ENCODE measurements at places on chromosomes 13 and 19.

- DNase-seq = no peak
These were observed 62.0 kb upstream of the EDNRB start for GRCh38 chr13:77980592-77980991.

DNA sequence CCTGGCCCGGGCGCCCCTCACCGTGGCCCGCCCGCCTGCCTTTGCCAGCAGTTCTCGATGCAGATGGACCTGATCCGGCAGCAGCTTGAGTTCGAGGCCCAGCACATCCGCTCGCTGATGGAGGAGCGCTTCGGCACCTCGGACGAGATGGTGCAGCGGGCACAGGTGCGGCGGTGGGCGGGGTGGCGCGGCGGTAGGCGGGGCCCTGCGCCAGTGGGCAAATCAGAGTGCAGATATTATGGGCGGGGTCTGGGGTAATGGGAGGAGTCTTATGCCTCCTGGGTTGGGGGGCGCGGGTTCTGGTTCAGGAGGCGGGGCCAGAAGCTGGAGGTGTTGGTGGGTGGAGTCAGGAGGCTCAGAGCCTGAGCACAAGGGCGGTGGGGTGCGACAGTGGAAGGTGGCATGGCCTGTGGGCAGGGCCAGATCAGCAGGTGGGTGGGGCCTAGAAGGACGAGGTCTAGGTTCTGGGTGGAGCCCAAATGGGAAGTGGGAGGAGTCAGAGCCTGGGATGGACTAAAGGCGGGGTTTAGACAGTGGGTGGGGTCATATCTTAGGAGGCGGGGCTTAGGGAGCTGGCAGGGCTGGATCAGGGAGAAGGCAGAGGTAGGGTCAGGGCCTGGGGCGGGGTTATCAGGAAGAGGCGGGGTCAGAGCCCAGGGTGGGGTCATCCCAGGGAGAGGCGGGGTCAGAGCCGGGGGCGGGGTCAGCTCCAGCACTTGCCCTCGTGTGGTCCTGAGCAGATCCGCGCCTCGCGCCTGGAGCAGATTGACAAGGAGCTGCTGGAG lies 5.6 kb downstream of the APC2 start:
- DNase-seq = no peak

GRCh38 chr13:24784319-24784718 lies 20.4 kb downstream of the RNF17 start:
- no peak for DNase-seq

DNA sequence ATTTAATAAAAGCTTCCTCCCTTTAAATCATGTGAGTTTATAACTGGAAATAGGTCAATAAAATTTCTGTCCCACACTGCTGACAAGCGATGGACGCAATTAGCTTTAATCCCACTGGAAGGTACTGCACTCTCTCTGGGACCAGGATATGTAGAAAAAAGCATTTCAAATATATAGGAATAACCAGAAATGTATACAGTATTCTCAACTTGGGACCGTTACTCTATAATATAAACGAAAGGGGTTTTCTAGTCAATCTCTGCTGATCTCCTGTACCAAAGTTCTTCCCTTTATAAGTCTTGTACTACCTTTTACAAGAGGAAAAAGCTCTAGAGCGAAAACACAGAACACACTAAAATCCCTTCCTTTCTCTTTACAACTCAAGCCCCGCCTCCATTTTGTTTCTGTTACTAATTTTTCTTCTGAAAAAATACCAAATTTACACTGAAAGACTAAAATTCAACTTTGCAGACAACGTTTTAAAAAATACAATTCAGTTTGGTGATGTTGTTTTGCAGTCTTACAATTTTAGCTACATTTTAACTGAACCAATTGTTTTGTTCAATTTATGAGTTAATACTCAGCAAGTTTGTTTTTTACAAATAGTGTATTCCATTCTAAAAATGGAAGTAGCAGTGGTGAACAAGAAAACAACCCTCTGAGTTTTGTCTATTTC lies 1.7 kb upstream of the USPL1 start:
- no peak for DNase-seq

DNA sequence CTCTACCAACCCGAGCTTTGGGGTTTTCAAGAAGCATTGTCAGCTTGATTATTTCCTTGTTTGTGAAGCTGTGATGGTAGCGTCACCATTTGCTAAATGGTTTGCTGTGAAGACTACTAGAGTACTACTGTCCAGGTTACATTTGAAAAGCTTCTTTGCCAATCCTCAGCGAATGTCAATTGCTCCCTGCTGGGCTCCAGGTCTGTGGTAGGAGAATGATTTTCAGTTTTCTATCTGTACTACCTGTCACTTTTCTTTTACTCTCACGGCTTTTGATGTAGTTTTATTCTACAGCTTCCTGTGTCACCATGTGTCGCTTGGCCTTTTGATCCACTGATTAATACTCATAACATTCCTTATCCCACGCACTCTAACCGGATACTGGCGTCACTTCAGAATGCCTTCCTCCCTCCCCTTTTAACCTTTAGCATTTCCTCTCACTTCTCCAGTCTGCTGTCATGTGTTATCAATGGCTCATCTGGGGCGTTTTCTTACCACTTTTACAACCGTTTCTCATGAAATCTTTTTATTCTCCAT lies 7.5 kb upstream of the GPR183 start:
- DNase-seq = no peak

DNA sequence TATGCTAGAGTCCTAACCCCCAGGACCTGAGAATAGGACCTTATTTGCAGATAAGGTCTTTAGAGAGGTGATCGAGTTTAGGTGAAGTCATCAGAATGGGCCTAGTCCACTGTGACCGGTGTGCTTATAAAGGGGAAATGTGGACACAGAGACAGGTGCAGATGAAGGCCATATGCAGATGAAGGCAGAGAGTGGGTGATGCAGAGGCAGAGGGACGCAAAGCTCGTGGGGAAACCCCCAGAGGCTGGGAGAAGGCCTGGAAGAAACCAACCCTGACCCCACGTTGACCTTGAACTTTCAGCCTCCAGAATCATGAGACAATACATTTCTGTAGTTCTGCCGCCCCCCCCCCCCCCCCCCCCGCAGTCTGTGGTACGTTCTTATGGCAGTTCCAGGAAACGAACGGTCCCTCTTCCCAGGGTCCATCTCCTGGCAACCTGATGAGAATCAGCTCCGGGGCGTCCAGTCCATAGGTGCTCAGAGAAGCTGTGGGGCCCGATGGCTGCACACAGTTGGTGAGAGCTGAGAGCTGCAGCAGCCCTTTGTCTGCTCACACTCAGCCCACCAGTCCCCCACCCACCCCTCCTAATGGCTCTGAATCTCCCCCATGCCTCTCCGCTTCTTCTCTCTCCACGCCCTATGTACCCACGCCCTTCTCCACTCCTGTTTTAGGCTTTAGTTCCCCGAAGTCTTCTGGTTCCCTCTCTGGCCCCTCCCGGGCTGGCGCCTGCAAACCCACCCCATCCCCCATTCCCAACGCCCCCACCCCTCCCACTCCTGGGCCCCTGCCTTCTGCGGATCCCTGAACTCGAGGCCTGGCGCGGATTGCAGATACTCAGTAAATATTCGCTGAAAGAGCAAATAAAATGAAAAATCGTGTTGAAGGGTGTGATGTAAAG lies 218.3 kb upstream of the MAB21L1 start:
- no peak for DNase-seq

- DNase-seq = no peak
These were observed 10.4 kb downstream of the EFNA2 start for GRCh38 chr19:1296078-1296477.

DNA sequence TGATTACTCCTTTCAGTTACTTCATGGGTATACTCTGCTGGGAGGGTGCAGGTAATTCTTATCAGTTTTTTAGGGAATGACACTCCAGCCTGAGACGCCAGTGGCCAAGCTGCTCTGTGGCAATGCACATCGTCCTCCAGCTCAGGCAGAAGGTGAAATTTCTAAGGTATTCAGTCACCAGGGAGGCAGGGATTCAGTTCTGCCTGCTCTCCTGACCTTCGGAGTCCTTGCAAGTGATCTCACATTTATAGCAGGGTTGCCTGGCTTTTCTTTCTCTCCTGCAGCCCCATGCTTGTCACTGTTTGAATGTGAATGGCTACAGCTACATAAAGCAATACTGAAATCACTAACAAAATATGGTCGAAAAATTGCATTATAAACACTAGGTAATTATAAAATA lies 1447.5 kb downstream of the EFNB2 start:
- DNase-seq = no peak

GRCh38 chr13:45500492-45501174 lies 35.9 kb downstream of the COG3 start:
- no peak for DNase-seq

- no peak for DNase-seq
These were observed 4.0 kb downstream of the ERF start for GRCh38 chr19:42250666-42251531.

- DNase-seq = no peak
These were observed 14.1 kb upstream of the CCNA1 start for GRCh38 chr13:36418022-36418805.

- no peak for DNase-seq
These were observed 4.1 kb upstream of the DLL3 start for GRCh38 chr19:39494661-39495060.

GRCh38 chr19:22806418-22806817 lies 22.5 kb upstream of the ZNF99 start:
- DNase-seq = no peak

DNA sequence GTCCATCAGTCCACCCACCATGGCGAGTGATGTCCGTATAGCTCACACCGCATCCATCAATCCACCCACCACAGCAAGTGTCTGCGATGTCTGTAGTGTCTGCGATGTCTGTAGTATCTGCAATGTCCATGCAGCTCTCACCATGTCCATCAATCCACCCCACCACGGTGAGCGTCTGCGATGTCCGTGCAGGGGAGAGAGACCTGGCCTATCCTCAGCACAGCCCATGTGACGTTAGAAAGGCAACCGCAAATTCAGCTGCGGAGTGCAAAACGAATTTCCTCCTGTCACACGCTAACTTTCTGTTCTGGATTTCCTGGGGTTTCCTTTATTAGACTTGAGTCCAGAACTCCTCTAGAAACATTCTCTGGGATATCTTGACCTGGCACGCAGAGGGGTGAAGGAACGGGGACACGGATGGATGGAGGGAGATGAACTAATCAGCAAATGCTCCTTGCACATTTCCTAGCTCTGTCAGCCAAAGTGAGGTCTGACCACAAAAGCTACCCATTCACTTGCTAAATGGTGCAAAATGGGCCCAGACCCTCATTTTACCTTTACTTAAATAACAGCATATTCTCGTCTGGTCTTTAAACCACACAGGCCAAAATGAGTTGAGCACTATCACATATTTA lies 18.3 kb downstream of the RASA3 start:
- peak; percentile 50 for DNase-seq

DNA sequence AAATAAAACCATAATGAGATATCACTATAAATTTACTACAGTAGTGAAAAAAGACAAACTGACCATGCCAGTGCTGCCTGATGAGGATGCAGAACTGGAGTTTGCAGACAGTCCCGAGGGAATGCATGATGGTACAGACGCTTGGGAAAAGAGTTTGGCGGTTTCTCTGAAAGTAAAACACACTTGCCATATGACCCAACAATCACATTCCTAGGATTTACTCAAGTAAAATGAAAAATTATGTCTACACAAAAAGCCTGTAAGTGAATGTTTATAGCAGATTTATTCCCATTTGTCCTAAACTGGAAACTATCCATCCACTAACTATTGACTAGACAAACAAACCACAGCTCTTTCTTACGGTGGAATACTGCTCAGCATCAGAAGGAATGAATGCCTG lies 271.0 kb downstream of the DNAJC15 start:
- DNase-seq = no peak

DNA sequence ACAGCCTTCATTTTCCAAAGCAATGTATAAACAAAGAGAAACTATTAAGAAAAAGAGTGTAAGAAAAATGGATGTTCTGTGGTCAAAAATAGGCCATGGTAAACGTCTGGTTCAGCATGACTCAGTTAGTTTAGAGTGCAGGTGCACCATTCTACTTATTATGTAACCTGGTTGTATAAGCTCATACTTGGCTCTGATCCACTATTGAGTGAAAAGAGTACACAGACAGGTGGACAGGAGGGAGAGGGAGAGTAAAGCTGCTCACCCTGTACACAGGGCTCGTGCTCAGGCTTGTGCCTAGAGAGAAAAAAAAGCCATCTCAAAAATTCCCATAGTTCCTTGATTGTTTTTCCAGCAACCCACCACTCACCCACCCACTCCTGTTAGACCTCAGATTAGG lies 85.8 kb upstream of the ZNF91 start:
- DNase-seq = no peak

- DNase-seq = no peak
These were observed 22.6 kb downstream of the CHST8 start for GRCh38 chr19:33644284-33644836.

DNA sequence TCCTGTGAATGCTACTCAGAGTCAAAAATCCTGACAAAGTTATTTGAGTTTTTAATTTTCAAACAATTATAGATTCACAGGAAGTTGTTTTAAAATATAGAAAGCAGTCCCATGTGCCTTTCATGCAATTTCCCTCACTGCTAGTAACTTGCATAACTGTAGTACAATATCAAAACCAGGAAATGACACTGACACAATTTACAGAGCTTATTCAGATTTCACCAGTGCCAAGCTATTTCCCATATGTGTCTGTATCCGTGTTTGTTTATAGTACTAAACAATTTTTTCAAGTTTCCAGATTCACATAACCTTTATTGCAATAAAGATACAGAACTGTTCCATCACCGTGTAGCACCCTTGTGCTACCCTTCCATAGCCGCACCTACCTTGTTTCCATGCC lies 934.6 kb downstream of the PCDH17 start:
- no peak for DNase-seq

DNA sequence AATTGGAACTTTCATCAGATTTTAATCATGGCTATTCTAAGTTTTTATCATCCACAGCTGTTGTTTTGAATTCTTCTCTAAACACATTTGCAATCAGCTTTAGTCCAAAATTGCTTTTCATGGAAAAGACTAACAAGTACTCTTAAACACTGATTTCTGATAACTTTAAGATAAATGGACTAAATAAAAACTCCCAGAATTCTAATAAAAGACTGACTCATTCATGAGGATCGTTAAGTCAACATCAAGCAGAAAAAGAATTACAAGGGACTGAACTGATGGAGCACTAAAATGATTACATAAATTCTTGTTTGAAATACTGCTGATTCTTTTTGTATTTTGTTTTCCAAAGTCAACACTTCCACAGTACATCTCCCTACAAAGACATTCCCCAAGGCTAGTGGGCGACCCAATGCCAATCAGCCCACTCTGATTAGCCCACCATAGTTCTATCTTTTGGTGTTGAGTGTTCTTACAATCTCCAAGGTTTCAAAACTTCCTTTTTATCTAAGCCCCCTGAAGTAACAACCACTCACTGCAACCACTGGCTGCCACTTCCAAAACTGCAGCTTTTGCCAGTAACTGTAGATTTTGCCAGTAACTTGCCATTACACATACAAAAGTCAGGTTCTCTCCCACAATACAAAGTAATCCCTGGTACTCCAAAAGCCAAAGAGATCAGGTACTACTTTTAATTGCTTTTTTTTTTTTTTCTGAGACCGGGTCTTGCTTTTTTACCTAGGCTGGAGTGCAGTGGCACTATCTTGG lies 14.0 kb upstream of the NAA16 start:
- DNase-seq = no peak
